ENCODE measurements at places on chromosomes 3 and 15.

- DNase-seq = no peak
These were observed 19.9 kb downstream of the POLR2M start for GRCh38 chr15:57726411-57726810.

DNA sequence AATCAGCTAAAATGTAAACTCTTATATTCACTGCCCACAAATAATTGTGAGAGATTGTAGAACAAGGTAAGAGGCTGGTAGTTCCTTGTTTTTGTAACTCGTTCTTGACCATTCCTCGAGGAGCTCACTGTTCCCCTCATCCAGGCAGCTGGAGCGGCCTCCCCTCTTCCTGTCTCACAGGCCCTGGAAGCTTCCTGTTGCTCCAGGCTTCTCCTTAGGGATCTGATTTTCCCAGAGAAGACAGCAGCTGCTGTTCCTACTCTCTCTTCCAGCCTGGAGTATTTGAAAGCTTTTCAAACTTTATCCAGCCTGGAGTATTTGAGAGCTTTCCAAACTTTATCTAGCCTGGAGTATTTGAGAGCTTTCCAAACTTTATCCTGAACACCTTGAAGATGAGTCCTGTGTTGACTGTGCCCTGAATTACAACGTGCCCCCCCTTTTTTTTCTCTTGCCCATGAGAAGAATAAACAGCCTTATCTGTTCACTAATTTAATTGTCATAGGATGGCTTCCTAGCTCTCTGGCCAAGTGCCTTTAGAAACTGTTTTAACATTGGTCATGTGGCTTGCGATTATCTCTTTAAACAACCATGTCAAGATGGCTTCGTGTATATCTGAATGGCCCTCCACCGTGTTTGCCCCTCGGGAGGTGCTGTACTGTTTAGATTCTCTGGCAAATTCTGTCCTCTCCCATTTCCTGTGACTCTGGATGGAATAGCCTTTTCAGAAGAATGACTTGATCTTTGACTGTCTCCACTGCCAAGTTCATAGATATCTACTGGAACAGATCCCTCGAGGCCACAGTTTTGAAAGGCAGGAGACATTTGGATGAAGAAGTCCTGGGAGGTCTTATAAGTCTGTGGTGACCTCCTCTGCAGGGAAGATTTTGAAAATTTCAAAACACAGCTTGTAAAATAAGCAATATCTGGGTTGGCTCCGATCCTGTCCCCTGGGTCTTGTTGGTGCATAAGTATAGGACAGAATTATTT lies 4.8 kb downstream of the ADAMTSL3 start:
- DNase-seq = no peak

DNA sequence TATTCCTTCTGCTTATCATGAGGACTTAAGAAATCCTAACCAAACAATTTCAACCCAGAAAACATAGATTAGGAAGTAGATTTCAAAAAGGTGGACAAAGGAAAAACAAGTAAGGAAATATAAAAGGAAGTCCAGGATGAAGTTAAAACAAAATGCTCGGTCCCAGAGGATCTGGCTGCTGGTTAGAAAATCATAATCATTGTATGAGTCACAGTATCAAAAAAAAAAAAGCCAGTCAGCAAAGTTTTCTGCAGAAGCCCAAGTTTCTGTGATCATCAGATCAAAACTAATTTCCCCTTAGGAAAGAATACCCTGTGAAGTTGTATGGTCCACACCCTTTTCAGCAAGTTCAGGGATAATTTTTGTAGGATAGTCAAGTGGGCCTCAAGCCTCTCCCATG lies 43.0 kb upstream of the LRTM1 start:
- DNase-seq = no peak

DNA sequence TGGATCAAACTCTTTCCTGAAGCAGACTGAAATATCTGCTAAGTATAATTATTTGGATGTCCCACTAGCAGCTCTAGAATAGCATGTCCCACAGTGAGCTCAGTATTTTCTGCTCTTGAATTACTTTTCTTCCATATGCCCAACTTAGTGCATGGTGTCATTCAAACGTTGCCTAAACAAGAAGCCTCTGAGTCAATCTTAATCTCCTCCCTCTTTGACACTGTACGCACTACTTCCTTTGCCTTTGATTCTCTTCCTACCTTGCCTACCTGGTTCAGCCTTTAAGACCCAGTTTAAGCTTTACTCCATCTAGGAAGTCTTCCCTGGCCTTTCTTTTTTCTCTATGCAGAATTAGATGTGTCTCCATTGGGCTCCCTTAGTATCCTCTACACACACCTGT lies 54.5 kb downstream of the SEC22A start:
- no peak for DNase-seq

- no peak for DNase-seq
These were observed 424.8 kb downstream of the LPP start for GRCh38 chr3:188578576-188579363.

GRCh38 chr3:71581457-71582035 lies 2.0 kb downstream of the FOXP1 start:
- peak; percentile 78 for DNase-seq

GRCh38 chr3:186057594-186057993 lies 51.3 kb downstream of the ETV5 start:
- no peak for DNase-seq
